Tibial nerve (tissue), 4 donors: ENCODE measurements at places on chromosomes 12 and 14.

- DNase-seq, result peak; percentile 66
Observed at GRCh38 chr12:124863416-124864325, at the start of gene SCARB1. TSS of gene SCARB1 (minus strand) at chr12:124863864. CDS start at chr12:124863720, 144 bp downstream.

- DNase-seq, result no peak
Observed at GRCh38 chr12:89949457-89950195, 241.0 kb upstream of the ATP2B1 start.

GRCh38 chr12:8082808-8083100, 680 bp downstream of the NECAP1 start:
- no peak for DNase-seq

- no peak for DNase-seq
Observed at GRCh38 chr14:55973911-55974630, 144.1 kb upstream of the PELI2 start.

DNA sequence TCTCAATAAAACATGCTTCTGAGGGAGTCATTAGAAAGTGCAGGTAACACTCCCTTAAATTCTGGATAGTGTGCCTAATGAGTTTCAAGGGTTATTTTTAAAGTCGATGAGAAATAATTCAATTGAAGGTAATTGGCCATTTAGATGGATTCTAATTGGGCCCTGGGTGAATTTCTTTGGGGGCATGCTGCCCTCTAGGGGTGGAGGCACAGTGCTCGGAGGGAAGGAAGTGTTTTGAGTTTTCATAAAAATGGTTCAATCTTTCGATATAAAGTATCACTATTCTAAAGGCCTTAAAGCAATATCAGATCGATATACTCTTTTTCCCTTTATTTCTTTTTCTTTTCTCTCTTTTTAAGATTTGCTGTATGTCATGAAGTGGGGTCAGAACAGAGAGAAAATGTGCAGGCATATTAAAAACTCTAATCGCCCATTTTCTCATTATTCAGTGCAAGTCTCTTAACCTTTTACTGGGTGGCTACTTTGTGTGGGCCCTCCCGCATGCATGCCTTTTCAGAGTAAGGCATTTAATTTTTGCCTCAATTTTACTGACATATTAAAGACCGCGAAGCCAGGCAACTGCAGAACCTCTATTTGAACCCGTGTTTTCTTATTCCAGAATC, 25.5 kb downstream of the NKX2-8 start:
- DNase-seq, result no peak

DNA sequence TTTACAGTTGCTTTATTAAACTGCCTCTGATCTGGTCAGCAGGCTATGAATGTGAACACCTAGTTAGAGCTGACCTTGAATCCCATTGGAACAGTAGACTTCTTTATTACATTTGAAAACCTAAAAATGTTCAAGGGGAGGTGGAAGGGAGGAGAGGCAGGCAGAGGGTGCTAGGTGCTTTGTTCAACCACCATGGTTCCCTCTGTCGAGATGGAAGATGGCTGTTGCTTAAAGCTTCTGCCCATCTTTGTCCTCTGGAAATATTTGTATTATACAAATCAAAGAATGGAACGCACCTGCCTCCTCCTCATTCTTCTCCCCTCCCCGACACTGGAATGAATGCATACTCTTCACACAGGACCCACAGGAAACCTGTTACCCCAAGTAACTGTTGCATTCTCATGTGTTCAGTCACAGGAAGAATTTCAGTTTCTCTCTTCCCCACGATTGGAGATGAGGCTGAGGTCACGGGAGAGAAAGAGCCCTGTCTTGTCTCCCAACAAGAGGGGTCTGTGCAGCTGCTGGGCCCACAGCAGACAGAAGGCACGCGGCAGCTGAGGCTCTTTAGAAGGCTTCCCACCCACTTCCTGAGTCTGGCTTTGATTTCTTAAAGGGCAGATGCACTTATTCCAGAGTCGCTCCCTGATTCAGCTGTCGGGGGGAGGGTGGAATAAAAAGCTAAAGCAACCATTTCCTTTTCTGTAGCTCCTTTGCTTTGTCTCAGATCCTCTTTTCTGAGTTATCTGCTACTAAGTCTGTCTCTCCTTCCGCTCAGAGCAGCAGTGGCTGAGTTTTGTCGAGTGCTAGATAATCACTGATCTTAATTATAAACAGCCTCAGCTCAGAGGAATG, 217.9 kb upstream of the BTG1 start:
- DNase-seq, result peak; percentile 35

DNA sequence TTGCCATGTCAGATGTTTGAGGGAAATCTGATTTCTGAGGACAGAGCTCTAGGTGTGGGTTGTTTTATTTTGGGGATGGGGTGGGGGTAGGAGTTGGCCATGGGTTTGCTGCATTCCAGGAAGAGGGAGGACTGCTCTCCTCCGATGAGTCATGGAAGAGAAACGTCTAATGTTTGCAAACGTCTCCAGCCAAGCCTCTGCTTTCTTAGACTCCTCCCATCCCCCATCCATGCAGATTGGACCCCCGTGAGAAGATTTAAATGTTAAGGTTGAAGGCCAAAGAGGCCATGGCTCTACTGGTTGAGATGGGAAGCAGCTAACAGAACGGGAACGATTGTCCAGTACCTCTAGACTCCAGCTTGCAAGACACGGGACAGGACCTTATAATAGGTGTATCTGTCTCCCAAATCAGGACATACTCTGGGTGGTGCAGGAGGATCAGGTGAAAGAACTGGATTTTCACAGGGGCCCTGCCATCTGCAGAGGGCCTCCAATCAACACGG, 11.4 kb upstream of the ATP2A2 start:
- DNase-seq, result no peak
